ENCODE measurements at places on chromosomes 11 and 22.

DNA sequence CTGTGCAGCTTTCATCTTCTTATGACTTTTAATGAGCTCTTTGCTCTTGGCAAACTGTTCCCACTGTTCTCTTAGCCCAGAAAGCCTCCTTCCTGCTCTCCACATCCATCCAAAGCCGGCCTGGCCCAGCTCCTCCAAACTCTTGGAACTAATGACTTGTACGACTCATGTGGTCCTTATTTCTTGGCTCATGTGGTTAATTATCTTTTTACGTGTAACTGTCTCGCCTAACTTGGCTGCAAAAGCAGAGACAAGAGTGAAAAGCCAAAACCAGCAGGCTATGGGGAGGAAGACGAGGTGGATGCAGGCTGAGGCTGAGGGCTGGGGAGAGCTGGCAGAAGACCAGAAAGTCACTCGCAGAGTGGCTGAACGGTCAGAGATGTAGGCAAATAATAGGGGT lies 5.5 kb downstream of the CSNK2A3 start:
- DNase-seq, result no peak

DNA sequence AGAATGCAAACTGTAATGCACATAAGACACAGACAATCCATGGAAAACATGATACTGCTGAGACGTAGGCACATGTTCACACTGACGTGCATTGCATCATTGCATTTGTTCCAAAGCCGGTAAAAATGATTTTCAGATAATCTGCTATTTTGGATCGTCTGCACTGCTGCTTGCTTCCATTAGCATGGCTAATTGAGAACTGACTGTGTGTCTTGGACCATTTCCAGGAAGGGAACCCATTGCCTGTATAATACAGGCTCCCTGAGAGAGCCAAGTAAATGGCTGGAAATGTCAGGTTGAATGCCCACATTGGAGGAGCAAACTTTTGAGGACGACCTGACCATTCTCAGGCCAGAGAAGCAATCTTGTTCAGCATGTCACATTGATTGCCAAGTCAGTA lies 304.8 kb downstream of the ST3GAL4 start:
- no peak for DNase-seq

DNA sequence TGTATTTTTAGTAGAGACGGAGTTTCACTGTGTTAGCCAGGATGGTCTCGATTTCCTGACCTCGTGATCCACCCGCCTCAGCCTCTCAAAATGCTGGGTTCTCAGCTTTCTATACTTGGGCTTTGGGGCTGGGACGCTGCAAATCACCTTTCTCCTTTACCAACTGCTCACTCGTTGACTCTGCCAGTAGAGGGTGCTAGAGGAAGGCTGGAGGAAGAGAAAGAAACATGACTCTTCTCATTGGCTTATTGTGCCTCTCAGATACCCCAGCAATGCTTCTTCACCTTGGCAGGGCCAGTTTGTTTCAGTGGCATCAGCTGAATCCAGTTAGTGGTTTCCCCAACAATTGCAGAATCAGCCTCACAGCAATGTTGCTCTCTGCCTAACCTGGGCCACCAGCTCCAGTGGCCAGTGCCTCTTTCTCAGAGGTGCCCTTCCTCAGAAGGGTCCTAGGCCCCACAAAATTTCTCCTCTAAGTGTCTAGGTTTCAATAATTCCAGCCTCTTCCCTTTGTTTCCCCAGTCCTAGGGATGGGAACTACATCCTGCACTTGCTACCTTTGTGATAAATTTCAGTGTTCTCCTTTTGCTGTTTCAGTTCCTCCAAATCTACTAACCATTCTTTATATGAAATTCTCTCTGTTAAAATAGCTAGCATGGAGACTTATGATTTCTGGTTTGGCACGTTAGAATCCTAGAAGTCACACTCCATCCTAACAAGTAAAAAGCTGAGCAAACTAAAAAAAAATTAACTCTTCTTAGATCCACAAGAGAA lies 71.5 kb upstream of the VSTM5 start:
- peak; percentile 67 for DNase-seq

DNA sequence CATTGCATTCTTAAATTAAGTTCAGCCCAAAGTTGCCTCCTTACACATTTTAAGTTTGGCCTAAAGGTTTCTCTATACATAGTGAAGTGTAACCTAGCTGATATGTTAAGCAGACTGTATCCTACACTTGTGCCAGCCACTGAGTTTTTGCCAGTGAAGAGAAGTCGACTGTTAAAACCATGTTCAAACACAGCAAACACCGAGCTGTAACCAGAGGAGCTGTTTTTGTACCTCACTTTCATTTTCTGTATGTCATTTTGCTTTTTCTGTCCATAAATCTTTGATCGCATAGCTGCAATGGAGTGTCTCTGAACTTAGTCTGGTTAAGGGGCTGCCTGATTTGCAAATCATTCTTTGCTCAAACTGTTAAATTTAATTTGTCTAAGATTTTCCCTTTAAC lies 403.7 kb downstream of the LUZP2 start:
- DNase-seq, result no peak

- DNase-seq, result no peak
Measured at GRCh38 chr11:14520747-14521151, 563 bp upstream of the PSMA1 start.

DNA sequence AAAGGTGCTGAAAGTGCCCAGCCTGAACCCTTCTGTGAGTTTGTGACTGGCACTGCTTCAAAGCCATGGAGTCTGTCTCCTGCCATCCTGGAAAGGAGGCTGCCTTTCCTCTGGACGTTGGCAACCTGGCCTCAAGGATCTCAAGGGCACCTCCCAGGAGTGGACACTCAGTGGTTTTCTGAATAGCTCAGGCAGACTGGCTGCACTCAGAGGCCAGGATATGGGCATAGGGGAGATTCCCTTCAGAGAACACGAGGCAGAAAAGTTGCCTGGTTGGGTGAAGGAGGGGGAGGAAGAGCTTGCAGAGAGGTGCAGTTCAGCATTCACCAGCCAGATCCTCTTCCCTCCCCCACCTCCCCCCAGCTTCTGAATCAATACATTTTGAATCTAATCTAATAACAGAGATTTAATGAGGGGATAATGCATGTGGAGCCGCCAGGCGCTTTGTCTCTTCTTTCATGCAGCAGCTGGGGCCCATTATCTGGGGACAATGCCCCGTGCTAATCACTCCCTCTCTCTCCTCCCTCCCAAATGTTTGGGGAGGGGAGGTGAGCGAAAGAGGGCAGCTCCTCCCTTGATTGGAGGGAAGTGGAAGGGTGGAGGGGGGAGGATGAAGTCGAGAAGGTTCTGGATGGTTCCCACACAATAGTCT lies 17.7 kb downstream of the HTR3A start:
- DNase-seq, result no peak

- DNase-seq, result no peak
Measured at GRCh38 chr11:8839306-8839956, 71.6 kb upstream of the AKIP1 start.

DNA sequence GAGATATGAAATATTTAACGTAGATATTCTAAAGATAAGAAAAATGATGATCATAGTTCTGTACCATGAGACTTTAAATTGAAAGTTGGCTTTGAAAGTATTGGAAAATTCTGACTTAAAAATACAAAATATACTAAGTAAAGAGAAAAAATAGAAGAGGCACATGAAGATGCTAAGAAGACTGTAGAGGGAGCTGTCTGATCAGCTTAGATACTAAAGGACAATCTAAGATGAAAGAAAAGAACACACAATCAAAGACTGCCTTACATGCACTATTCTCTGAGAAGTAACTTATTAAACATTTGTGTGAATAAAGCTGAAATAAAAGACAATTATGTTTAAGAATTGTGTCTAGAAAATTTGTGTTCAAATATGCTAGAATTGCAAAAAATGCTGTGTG lies 55.1 kb downstream of the RBMXL2 start:
- DNase-seq, result no peak

DNA sequence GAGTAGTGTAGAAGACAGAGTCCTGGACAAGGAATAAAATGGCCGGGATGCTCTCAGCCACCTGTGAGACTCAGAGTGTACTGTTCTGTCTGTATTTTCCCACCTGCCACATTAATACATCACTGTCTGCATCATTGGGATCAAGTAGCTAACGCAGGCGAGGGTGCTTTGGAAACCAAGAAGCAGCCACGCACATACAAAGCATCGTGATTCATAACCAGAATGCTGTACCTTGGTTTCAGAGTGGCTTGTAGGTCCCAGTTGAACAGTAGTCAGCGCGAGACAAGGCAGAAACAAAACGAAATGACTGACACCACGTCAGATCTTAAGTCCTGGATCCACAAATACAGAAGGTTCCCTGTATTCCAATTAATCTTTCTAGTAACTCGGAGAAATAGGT lies 198.3 kb downstream of the GRIK4 start:
- DNase-seq, result no peak

DNA sequence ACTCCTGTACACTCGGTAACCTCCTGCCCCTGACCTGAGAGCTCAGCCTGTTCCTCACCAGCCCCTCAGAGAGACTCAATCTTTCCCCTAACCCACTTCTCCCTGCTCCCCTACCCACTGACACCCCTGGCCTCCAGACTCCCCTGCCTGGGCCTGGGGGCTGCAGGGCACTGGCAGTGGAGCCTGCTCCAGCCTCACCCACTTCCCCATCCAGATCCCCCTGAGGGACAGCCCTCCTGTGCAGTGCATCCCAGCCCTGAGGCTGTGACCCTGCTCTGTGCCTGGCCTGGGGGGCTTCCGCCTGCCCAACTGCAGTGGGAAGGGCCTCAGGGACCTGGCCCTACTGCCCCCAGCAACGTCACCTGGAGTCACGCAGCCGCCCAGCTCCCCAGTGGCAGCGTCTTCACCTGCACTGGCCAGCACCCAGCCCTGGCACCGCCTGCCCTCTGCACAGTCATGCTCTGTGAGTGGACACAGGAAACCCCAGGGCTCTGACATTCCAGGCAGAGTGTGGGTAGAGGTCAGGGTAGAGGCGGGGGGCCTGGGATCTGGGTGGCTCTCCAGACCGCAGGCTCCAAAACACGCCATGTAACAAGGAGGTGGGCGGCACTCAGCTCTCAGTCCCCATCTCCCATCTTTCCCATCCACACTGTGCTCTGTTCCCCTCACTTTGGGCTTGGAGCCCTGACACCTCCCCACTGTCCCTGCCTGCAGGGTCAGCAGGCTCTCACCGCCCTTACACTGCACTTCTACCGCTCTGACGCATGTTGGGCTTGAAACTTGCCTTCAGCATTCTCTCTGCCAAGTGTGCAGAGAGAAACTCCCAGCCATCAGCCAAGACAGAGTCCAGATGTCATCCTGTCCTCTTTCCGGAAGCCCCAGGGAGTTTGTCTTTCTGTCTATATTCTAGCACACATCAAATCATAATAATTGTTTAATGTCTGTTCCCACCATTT lies 5.1 kb downstream of the VSIG10L2 start:
- DNase-seq, result peak; percentile 45

- DNase-seq, result peak; percentile 89
Measured at GRCh38 chr22:46355369-46355995, 20.0 kb downstream of the TRMU start.

- DNase-seq, result peak; percentile 92
Measured at GRCh38 chr11:126628790-126629621, 273.5 kb downstream of the ST3GAL4 start.

DNA sequence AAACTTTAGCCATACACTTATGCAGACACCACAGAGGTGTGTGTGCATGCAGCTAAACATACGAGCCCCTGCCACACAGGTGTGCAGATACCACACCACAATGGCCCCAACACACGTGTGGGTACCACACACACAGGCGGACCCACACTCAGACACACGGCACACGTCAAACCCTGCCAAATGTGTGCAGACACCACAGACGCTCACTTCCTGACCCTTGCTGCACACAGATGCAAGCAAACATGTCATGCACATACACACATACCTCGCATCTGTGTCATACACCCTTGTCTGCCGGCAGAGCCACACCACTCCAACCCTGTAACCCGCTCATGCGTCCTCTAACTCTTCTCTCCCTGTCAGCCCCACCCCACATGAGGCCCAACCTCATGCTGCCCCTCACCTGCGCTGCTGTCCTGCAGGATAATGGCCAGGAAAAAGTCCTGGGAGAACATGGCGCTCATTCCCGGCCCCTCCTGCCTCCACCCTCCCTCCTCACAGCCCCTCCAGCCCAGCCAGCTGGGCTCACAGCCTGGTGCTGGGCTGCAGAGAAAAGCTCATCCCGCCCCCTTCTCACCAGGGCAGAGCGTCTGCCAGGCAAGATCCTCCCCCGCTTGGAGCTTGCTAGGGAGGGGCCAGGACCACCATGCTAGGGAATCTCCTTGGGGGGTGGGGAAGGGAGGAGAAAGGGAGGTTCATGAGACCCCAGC lies 14.2 kb downstream of the SMPD1 start:
- peak; percentile 50 for DNase-seq

DNA sequence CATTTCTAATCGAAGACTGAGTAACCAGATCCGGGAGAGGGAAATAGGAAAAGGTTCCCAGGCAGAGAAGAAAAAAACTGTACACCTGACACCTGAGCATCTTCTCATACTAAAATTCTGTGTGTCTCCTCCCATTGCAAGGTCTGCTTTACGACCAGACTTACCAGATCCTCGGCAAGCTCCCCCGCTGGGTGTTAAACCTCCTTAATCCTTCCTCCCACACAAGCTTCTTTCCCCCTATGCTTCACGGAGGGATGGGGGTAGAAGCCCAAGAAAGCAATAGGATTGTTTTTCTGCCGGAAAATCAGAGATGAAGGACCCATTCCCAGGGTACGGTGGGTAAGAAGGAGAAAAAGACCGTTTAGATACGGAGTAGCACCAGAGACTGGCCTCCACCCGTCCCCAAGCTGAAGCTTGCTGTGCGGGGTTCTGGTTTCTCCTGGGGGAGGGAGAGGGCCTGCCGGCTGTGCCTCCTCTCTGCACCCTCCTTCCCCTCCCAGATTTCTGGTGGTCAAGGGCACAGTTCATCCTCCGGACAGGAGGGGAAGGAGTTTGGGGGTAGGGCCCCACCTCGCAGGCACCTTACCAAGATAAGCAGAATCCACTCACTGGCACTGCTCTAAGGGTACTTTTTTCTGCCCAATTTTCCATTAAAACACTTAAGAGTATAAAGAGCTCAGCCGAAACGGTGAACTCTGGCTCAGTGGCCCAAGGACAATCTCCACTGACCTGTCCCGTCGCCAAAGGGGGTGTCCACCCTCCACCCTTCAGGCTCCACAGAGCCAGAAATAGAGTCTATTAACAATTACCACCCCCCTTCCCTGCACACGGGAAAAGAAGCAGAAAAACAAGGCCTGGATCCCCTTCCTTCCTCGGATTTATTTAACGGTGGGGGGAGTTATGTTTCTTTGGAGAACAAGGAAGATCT lies 1.2 kb downstream of the TOB2 start:
- DNase-seq, result peak; percentile 22

DNA sequence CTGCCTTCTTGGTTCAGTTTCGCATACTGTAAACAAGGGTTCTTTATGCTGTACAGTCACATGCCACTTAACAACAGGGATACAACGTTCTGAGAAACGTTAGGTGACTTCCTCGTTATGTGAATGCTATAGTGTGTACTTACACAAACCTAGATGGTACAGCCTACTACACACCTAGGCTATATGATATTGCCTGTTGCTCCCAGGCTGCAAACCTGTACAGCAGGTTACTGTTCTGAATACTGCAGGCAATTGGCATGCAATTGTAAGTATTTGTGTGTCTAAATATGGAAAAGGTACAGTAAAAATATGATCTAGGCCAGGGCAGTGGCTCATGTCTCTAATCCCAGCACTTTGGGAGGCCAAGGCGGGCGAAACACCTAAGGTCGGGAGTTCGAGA lies 85.7 kb upstream of the PRDM11 start:
- DNase-seq, result no peak

All from GM03348 (cell line).